Memory B cell (primary cell): ENCODE measurements at places on chromosomes 11 and 22.

DNA sequence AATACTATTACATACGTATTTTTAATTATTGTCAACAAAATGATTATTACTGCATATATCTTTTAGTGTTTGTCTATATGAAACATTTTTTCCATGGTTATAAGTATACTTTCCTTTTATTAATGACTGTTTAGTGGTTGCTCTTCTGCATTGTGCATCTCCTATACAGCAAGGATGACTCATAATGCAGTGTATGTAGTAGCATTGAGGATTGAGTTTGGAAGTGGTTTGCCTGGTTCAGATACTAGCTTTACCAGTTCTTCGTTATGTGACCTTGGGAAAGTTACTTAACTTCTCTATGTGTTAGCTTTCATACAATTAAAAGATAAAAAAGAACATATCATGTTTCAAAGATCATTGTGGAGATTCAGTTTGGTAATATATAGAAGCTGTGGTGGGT, 44.1 kb downstream of the CHORDC1 start:
- no peak for DNase-seq

DNA sequence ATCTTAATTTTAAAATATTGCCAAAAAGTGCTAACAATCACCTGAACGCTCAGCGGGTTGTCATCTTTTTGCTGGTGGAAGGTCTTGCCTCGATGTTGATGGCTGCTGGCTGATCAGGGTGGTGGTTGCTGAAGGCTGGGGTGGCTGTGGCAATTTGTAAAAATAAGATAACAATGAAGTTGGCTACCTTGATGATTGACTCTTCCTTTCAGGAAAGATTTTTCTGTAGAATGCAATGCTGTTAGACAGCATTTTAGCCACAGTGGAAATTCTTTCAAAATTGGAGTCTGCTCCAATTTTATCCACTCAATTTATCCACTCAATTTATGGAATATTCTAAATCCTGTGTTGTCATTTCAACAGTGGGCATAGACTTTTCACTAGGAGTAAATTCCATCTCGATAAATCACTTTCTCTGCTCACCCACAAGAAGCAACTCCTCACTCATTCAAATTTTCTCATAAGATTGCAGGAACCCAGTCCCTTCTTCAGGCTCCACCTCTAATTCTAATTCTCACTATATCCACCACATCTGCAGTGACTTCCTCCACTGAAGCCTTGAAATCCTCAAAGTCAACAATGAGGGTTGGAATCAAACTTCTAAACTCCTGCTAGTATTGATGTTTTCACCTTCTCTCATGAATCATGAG, 78.8 kb downstream of the LINC01488 start:
- no peak for DNase-seq

GRCh38 chr11:13115380-13115675, 106.2 kb downstream of the RASSF10 start:
- DNase-seq = no peak

- no peak for DNase-seq
Measured at GRCh38 chr11:114482114-114482513, 42.8 kb downstream of the REXO2 start.

GRCh38 chr22:42726811-42727210, 6.1 kb upstream of the A4GALT start:
- DNase-seq = no peak

DNA sequence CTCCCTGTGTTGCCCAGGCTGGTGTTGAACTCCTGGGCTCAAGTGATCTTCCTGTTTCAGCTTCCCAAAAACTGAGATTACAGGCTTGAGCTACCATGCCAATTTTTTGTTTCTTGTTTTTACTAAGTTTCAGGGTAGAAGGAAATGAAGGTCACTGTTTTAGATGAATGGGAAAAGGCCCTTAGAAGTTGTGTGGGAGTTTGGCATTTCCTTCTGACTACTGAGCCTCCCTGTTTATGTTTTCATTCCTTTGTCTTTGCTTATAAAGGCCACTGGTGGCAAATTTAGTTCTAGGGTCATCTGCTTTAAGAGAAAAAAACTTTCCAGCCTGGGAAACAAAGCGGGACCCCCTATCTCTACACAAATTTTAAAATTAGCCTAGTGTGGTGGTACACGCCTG, 22.1 kb downstream of the SRPRA start:
- DNase-seq = no peak

- no peak for DNase-seq
Measured at GRCh38 chr22:23226497-23226850, 46.2 kb downstream of the BCR start.

DNA sequence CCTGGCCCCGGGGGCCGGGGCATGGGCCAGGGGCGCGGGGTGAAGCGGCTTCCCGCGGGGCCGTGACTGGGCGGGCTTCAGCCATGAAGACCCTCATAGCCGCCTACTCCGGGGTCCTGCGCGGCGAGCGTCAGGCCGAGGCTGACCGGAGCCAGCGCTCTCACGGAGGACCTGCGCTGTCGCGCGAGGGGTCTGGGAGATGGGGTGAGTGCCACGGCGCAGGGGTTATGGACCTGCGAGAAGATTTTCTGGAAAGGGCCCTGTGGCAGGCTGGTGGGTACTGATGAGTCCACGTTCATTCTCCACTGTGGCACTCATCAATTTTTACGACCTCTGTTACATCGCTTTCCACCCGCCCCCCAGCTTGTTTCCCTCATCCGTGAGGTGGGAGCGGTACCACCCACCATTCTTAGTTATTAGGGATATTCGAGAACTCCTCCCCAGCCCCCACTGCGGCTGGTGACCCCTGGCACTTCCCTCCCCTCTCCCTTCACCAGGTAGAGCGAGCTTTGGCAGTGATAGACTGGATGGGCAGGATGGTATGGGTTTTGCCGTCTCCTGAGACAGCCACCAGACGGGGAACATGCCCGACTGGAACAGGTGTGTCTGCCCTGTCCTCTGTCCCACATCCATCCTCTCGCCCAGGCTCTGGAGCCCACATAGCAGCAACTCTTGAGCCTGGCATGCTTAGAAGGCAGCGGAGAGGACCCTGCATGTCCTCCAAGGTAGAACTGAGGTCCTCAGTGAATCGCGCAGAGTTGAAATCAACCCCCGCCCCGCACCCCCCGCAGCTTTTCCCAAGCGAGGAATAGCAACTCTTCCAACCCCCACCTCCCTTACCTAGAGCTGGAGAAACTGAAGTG, 562 bp downstream of the DGAT2 start:
- DNase-seq = peak; percentile 25

- DNase-seq = no peak
Measured at GRCh38 chr22:38967451-38968450, 10.3 kb downstream of the APOBEC3A start.

GRCh38 chr22:38828191-38828590, 15.6 kb downstream of the NPTXR start:
- no peak for DNase-seq

GRCh38 chr11:12871788-12872321, 137.3 kb upstream of the RASSF10 start:
- no peak for DNase-seq

GRCh38 chr11:67280788-67281551, 8.1 kb upstream of the ANKRD13D start:
- DNase-seq = no peak

GRCh38 chr22:44439356-44440223, 58.4 kb downstream of the RTL6 start:
- DNase-seq = no peak

DNA sequence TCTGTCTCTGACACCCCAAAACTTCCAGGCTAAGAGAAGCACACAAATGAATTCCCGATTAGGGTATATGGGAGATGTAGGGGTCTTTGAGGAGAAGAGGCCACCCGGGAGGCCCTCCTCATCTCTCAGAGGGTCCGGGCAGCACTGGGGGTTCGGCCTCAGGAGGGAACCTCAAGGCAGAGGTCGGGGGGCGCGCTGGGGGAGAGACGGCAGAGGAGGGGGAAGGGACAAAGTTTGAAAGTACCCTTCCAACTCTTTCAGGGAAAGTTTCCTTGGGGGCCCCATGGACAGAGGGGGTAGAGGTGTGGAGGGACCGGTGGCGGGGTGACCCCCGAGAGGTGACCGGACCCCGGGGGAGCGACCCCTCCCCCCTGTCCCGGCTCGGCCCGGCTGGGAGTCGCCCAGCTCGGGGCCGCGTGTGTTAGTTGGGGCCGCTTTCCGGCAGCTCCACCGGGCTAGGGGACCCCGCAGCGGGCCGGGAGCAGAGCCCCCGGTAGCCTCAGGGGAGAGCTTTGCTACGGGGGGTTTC, 3.3 kb upstream of the GCAT start:
- no peak for DNase-seq

- DNase-seq = no peak
Measured at GRCh38 chr22:26199665-26200064, 30.4 kb downstream of the SEZ6L start.

GRCh38 chr11:69634069-69634468, 6.9 kb upstream of the CCND1 start:
- no peak for DNase-seq

DNA sequence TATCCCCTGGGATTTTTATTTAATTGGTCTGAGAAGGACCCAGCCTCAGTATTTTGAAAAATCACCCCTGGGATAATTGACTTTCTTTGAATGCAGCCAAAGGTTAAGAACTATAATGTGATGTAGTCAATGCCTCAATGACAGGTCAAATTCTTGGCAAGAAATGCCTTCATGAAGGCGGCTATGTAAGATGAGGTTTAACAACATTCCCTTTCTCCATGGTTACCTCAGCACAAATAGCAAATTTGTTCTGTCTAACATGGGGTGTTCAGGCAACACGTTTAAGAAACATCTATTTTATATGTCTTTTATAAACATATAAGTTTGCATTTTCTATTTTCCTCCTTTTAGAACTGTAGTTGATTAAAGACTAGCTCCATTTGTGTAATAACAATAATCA, 5.3 kb downstream of the SLN start:
- no peak for DNase-seq

GRCh38 chr11:109512680-109513079, 90.7 kb downstream of the C11orf87 start:
- DNase-seq = no peak

DNA sequence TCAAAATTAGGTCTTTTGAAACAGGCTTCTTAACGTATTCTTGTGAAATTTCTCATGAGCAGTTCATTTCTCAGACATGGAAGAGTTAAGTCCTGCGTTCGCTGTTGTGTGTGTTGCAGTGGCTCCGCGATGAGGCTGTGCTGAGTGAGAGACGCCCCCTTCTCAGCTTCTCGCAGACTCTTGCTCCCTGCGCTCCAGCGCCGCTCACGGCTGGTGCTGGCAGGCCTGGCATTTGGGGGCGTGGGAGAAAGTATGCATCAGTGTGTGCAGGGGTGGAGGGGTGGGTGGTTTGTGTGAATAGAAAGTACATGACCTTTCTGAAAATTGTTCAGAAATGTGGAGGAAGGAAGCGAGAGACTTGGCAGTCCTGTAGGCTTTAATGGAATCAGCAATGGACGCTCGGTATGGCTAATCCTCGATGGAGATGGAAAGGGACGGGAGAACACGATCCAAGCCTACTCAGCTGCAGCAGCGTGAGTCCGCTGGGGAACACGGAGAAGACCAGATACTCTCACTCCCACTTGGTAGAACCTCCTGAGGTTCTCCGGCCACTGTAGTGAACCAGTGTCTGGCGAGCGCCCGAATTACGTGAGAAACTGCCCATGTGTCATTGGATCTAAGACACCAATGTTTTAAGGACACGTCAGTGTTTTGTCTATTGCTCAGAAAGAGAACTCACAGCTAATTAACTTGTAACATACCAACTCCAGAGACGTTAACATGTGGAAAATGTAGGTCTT, 5.9 kb downstream of the TAB1 start:
- DNase-seq = no peak

DNA sequence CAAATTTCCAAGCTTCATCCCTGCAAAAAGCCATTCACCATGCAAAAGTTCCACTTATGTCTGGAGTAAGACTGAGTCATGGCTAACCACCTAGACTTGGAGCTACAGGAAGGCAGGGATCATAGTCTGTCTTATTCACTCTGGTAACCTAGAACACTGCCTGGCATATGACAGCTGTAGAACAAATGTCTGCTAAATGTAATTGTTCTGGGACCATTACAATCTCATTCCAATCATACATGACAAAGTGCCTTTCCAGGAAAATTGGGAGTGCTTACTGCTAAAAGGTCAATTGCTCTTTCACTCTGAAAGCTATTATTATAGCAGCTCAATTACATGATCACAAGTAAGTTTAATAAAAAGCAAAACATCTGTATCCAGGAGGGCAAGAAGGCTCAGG, 99.1 kb upstream of the CHRM4 start:
- DNase-seq = no peak

DNA sequence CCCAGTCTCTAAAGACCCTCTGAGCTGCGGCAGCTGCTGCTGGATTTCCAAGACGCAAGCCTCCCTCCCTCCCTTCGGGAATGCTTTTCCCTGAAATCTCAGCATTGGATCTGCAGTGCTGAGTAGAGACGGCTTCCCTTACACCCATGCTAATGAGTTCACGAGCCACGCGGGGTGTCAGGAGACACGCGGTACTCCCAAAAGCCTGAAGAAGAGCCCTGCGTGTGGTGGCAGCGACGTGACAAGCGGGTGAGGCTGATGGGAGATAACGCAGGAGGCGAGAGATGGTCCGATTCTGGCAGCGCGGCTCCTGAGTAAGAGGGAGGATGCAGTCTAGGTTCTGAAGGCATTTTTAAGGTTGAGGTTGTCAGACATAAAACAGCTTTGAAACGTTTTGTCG, 74.4 kb upstream of the ASPHD2 start:
- no peak for DNase-seq

- no peak for DNase-seq
Measured at GRCh38 chr11:47155879-47156278, 20.8 kb downstream of the ARFGAP2 start.

DNA sequence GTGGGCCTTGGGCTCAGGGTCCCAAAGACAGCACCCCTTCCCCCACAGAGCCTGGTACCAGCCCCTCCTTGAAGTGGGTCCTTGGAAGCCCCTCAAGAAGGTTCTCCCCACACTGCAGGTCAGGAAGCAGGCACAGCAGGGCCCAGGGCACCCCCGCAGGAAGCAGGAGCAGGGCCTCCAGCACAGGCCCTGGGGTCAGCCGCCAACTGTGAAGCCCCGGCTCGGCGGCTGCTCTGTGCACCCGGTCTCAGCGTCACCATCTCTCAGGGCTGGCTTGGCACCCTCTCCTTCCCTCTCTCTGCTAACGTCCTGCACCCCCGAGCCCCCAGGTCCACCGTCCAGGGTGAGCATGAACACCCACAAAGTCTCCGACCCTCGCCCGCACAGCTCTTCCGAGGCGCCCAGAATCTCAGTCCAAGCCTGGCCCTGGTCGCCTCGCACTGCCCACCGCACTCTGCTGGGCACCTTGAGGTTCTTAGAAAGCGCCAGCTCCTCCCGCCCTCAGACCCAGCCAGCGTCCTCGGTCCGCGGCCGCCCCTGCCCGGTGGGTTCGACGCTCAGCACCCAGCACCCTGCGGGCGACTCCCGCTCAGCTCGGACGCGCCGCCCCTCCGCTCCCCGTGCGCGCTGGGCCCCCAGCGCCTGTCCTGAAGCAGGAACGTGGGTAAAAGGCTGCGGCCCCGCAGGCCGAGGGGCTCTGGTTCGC, 1.4 kb upstream of the SIGIRR start:
- peak; percentile 12 for DNase-seq

GRCh38 chr11:79482800-79483199, 42.0 kb upstream of the TENM4 start:
- no peak for DNase-seq

DNA sequence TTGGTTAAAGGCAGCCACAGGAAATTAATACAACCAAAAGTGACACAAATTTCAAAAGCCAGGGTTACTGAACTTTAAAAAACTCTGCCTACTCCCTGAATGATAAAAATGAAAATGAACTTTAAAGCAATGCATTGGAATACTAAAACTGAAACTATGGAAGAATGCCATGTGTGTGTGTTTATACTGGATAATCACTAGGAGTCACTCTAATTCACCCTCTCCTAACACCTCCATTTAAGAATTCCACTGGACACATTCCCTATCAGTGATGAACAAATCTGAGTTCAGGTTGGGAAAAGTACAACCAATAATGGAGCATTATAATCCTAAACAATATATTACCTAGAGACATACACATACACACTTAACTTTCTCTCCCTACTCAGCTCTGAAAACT, 27.5 kb upstream of the PLAAT3 start:
- no peak for DNase-seq
